GM10248 (cell line): ENCODE measurements at places on chromosomes 5 and 9.

DNA sequence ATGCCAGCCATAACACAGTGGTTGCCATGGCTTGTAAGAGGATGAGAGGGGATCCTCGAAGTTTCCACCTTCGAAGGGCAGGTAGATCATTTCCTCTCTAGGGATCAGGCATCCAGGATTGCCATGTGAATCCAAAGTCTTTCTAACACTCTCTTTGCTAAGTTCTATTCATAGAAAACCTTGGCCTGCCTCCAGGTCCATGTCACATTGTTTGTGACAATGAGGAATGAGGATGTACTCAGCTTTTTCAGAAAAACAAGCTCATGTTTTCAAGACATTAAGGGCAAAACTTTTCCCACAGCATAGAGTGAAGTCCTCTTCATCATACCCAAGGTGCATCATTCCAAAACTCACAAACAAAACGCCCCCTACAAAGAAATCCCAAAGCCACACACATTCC lies 19.6 kb downstream of the ESM1 start:
- DNase-seq: no peak

DNA sequence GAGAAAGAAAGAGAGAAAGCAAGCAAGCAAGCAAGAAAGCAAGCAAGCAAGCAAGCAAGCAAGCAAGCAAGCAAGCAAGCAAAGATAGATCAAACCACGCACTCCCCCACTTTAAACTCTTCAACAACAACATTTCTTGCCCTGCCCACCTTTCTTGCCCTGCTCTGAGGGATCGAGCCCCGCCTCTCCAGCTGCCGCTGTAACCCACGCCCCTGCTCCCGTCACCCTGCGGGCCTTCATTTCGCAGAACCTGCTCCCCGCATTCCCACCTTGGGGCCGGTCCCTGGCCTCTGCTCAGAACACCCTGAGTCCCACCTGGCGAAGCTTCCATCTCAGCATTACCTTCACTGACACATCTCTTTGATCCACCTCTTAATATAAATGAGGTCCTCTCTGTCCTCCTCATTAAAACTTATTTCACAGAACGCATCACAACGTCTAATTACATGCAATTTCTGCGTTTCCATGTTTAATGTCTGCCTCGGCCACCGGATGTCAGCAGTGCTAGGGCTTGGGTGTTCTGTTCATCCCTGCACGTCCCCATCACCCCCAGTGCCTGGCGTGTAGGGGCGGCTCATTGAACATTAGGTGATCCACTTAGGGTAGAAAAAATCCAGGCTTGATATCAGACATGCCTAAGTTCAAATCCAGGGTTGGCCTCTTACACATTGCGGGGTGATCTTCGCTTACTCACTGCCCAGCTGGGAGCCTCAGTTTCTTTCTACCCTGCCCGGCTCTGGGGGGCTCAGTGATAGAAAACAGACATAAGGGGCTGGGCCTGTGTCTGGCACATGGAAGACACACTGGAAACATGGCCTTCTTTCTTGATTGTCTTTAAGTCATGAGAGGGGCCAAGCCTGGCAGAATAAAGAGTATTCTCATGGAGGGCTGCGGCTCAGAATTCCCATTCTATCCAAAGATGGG lies 187.6 kb downstream of the DAB2IP start:
- no peak for DNase-seq

- no peak for DNase-seq
These were observed 114.6 kb downstream of the MTX3 start for GRCh38 chr5:79876456-79876855.

DNA sequence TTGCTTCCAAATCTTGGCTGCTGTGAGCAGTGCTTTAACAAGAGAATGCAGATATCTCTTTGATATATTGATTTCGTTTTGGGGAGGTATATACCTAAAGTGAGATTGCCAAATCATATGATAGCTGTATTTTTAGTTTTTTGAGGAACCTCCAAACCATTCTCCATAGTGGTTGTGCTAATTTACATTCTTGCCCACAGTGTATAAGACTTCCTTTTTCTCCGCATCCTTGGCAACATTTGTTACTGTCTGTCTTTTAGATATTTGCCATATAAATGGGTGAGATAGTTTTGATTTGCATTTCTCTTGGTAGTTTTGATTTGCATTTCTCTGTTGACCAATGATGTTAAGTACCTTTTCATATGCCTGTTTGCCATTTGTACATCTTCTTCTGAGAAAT lies 10.0 kb upstream of the PLK2 start:
- DNase-seq: no peak

- no peak for DNase-seq
These were observed 19.2 kb downstream of the IRF1 start for GRCh38 chr5:132471151-132471907.

DNA sequence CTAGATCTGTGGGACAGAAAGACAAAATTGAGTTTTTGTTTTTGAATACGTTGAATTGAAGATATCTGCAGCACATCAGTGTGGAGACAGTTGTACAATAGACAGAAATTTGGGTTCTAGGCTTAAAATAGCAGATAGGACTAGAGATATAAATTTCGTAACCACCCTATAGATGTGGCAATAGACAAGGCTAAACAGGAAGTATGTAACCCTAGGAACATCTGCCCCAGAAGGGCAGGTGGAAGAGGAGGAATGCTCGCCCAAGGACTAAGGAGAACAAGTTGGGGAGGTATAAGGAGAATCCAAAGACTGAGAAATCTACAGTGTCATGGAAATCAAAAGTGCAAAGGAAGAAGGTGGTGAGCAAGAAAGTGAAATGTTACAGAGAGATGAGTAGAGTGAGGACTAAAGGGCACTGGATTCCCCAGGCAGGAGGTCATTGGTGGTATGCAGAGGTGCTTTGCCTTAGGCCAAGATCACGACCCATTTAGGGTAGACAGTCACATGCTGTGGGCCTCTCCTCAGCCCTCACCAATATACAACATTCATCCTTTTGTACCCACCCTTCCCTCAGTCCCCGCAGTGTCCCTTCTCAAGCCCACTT lies 109.1 kb upstream of the ELL2 start:
- DNase-seq: no peak

- no peak for DNase-seq
These were observed 297.1 kb downstream of the HCN1 start for GRCh38 chr5:45399041-45399440.

DNA sequence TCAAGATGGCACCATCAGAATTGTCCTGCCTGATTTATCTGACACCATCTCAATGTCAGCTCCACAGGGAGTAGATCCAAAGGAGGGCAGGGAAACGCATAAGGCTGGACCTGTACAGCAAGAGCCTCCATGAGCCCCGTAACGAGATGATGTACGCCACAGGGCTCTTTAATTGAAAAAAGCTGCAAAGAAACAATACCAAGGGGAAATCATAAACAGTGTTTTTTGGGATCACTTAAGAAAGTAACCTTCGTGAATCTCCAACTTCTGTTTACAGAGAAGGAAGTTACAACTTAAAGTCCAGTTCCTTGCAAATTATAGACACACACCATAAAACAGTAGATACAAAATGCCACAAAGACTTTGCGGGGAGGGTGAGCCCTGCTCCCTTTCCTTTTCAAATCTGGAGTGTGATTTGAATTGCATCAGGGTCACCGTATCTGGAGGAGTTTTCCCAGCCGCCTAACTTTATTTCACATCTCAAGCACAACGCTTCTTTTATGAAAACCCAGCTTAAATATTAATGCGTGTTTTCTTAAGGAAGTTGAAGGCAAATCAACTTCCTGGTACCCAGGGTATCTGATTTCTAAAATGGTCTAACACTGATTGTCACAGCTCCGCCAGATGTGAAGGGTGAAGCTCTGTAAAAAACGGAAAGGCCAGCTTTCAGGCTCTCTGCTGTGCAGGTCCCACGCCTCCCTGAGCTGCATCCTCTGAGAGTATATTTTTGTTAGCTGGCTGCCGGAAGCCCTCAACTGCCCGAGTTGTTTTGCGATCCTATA lies 88.9 kb downstream of the EBF1 start:
- DNase-seq: peak; percentile 62

GRCh38 chr9:6433410-6433809 lies 20.4 kb downstream of the UHRF2 start:
- DNase-seq: no peak

- DNase-seq: no peak
These were observed 182.5 kb downstream of the MED10 start for GRCh38 chr5:6195711-6196358.

DNA sequence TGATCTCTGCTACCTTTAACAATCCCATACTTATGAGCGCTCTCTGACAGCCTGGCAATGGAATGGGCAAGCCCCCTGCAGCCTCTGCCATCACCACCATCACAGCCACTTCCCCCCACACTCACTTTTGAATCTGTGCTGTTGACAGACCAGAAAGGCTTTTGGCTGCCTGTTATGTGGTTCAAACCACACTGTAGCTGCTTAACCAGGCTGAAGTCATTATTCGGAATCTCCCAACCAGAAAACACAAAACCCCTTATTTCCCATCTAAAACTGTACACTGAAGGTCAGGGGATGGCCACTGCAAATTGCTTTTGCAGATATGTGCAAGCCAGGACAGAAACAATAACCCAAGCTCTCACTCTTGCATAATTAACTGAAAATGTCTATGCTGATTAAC lies 35.8 kb downstream of the PTCH1 start:
- DNase-seq: no peak

GRCh38 chr5:150428106-150428876 lies 15.6 kb upstream of the CD74 start:
- DNase-seq: no peak

GRCh38 chr9:126347911-126348760 lies 21.5 kb downstream of the MVB12B start:
- no peak for DNase-seq

GRCh38 chr9:137294091-137294680 lies 7.9 kb downstream of the NRARP start:
- no peak for DNase-seq

GRCh38 chr5:169150108-169150507 lies 150.8 kb downstream of the SLIT3 start:
- no peak for DNase-seq

DNA sequence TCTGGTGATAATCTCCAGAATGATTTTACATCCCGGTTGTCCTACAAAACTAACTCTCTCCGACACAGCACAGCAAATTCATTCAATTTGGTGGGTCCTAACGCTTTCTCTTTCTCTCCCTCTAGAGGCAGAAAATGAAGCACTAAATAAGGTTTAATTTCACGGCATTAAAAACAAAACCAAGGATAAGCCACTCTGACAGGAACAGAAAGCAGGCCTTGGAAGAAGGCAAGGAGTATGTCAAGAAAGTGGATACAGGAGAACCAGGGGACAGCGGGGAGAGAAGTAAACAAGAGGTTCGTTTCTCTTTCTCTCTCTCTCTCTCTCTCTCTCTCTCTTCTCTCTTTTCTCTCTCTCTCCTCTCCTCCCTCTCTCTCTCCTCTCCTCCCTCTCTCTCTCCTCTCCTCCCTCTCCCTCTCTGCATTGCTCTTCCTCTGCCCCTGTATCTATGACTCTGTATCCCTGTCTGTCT lies 49.8 kb downstream of the EBF1 start:
- no peak for DNase-seq

GRCh38 chr5:56277573-56277972 lies 44.4 kb upstream of the ANKRD55 start:
- no peak for DNase-seq

- no peak for DNase-seq
These were observed 17.6 kb upstream of the TARS1 start for GRCh38 chr5:33423018-33423630.

DNA sequence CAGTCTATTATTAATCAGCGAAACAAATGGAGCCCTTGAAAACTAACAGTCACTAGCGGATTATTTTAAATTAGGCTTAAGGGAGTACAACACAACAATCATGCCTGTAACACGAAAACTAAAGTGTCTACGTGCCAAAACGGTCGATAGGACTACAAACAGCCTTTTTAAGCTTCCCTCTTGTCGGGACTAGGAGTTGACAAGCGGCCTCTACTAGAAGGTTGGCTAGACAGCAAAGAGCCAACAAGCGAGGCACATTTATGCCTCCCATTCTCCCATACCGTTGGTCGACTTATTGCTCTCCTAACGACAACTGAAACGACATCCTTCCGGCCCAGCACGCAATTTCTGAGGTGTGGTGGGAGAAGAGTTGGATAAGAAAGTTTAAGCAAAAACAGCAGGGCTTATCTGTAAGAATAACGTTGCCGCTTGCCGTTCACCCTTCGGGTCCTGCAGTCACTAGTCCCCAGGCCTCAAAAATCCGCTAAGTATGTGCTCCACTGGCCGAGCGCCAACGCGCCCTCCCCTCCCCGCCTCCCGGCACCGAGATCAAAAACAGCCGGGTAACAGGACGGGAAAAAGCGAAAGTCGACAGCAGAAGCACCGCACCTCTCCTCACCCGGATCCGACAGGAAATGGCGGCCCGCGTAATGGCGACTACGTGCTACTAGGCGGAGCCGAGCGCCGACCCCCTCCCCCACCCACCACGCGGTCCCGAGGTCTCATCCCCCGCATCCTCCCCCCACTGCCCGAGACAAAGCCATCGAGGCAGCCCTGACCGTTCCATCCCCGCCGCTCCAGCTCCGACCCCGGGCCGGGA lies 813 bp downstream of the HNRNPK start:
- peak; percentile 76 for DNase-seq

- DNase-seq: no peak
These were observed 64.4 kb downstream of the AUH start for GRCh38 chr9:91297306-91297705.

- DNase-seq: no peak
These were observed 18.3 kb upstream of the TCOF1 start for GRCh38 chr5:150339165-150339564.

DNA sequence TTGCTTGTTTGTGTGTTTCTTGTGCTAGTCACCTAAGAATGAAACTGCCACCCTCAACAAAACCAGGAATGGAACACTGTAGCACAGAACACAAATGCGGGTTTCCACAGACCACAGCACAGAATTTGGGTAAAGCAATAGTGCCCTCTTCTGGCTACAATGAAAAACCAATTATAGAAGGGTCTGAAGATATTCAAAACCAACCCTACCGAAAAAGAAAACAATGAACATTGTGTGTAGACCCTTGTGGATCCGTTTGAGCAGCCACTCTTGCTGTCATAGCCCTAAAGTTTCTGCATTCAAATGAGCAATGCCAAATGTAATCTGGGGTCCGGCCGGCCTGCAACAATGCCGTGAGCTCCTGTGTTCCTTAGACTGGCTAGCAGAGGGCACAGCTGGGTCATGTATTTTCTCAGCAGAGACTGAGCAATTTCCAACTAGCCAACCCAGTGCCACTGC lies 8.3 kb upstream of the ENC1 start:
- peak; percentile 65 for DNase-seq

- DNase-seq: no peak
These were observed 5.9 kb downstream of the NINJ1 start for GRCh38 chr9:93128011-93128714.

DNA sequence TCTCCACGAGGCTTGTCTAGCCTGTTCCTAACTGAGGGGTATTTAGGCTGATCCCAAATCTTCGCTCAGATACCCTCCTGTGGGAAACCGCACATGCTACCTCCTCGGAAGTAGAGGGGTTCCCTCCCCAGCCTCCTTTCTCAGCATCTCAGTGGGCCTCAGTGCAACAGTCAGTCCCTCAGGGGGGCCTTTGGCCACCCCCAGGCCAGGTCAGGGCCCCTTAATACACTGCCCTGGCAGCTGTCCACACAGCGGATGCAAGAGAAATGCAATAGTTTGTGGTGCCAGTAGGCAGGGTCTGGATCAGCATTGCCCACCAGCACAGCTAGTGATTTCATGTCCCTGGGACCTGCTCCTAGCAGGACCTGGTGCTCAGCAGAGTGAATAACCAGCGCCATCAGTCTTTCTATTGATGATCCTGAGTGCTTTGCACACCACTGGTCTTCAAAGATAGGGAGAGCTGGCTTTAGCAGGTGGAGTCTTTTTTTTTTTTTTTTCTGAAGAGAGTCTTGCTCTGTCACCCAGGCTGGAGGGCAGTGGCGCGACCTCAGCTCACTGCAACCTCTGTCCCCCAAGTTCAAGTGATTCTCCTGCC lies 7.5 kb downstream of the PLPP7 start:
- no peak for DNase-seq

- DNase-seq: no peak
These were observed 1.8 kb downstream of the TRIM32 start for GRCh38 chr9:116688806-116689485.
